Stimulated activated CD4-positive, alpha-beta T cell treated with anti-CD3 and anti-CD28 coated beads, Interleukin-15, amount 100 ng/mL, for 1 hour (primary cell): ENCODE measurements at places on chromosomes 12 and 14.

DNA sequence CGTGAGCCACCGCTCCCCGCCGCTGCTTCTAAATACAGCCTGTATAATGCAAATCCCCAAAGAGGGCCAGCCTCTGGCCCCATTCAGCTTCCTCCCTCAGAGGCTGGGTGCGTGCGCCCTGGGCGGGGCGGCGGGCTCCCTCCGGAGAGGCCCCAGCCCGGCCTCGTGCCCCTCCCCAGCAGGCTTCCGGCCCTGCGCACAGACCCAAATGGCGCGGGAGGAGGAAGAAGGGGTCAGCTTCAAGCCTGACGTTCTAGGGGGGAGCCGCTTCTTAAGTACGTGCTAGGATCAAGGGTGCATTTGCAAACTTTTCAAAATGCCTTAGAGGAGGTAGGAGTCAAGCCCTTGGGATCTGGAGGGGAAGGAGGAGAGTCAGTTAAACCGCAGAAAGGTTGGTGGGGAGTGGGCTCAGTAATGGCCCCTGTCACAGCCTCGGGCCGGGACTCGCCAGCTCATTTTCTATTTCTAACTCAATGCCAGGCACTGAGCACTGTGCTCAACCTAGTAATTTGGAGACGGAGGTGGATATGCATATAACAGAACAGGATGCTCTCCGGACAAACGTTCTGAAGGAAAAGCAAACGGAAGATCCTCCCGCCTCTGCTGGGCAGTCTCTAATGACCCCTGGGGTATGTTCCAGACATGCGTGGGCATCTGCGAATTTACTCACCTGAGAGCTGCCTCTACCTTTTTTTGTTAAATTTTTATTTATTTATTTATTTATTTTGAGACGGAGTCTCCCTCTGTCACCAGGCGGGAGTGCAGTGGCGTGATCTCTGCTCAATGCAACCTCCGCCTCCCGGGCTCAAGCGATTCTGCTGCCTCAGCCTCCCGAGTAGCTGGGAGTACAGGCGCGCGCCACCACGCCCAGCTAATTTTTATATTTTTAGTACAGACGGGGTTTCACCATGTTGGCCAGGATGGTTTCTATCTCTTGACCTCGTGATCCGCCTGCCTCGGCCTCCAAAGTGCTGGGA, 32.3 kb downstream of the NINJ2 start:
- peak; percentile 38 for DNase-seq

DNA sequence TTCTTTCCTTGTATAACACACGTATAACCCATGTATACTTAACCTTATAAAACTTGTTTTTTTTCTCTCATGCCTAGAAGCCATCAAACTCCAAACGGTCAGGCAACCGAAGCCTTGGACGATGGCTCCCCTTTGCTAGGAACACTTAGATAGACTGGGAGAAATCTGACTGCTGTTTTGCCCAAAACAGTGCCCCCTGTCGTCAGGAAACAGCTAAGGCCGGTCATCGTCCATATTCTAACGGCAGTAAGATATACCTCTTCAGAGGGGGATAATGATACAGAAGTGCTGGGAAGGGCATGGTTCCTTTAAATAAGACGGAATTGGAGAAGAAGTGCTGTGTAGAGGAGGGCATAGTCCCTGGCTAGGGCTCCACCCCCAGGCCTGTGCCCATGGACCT, 130.5 kb downstream of the SLC41A2 start:
- DNase-seq: no peak

DNA sequence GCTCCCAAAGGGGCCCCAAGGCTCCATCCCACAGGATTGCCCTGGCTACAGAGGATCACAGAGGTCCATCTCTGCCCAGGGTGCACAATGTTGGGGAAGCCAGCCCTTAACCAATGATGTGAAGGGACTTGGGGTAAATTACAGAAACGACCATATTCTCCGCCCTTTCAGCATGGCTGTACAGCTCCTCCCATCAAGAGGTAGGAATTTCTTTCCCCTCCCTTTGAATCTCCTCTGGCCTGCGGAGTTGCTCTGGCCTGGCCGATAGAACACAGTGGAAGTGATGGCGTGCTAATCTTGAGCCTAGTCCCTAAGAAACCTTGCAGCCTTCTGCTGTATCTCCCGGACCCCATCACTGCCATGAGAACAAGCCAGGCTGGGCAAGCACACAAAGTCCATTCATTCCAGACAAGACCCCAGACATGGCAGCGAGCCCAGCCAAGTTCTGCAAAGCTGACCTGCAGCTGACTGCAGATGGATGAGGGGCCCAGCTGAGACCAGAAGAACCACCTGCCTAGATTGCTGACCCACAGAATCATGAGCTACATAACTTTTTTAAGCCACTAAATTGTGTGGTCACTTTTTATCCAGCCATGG, 6.9 kb upstream of the IFI27 start:
- DNase-seq: no peak

- DNase-seq: no peak
Measured at GRCh38 chr12:51132693-51133092, 40.2 kb downstream of the TFCP2 start.

GRCh38 chr12:54708826-54709225, 60.7 kb upstream of the DCD start:
- no peak for DNase-seq

DNA sequence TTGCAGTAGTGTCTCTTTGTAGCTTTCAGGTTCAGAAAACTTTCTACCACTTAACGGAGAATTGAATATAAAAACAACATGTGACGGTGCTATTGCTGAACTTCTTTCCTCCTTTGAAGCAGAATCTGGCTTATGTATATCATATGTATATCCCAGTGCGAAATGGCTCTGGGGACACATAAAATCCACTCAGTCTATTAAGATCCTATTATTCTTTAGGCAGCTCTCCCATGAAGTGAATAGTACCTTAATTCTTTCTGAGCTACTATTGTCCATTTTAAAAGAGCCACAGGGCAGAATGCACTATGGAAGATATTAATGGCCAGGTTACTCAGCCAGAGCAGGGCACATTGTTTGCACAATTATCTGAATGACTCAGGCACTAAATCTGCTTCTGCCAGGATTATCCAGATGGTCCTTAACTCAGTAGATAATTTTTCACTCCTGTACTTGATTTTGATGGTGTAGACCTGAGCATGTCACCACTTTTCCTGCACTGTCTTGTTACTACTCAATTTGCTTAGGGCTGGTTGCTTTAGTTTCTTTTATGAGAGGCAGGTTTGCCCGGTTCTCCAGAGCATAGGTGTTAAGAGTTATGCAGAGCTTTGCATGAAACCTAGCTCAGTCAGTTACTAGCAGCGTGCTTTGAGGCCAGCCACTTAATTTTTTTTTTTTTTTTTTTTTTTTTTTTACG, 5.5 kb downstream of the CNTN1 start:
- DNase-seq: no peak

DNA sequence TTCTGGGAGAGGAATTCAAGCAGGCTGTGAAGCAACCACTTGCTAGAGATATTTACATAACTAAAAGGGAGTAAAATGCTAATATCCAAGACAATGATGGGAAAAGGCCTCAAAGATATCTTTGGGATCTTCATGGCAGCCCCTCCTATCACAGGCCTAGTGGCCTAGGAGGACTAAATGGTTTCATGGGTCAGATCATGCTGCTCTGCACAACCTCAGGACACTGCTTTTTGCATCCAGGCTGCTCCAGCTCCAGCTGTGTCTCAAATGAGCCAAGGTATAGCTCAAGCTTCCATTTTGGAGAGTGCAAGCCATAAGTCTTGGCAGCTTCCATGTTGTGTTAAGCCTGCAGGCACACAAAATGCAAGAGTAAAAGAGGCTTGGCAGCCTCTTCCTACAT, 195.6 kb upstream of the SSTR1 start:
- no peak for DNase-seq

GRCh38 chr12:51441583-51441982, 17.0 kb downstream of the SLC4A8 start:
- DNase-seq: no peak

GRCh38 chr14:90379106-90379505, 17.7 kb upstream of the CALM1 start:
- no peak for DNase-seq

GRCh38 chr12:104455578-104456416, 951 bp upstream of the CHST11 start:
- no peak for DNase-seq

DNA sequence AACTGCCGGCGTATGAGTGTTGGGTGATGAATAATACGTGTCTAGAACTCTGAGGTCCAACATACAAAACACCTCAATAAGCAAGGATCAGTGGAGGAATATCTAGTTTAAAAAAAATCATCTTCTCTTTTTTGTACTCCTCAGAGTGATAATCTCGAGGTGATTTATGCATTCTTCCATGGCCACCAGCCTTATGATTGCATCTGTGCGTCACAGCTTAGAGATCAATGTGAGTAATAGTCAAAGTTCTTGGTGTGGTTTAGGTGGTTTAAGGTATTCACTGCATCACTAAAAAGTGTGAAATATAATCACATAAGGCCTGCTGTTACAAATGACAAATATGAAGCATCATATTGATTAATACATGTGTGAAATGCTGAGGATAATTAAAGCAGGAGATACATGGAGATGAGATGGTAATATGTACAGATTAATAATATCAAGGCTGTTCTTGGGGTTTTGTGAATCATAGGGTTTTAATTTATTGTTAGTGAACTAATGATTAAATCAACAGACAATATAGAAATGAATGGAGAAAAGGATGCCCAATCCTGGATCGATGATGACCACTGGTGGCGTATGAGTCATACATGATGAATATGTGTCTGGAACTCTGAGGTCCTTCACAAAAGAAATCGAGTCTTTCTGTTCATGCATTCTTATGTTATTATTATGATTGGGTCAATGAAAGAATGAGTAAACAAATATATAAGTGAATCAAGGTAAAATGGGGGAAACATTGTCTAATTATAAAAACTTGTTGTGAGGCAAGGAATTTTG, 68.8 kb upstream of the RTL1 start:
- no peak for DNase-seq

- no peak for DNase-seq
Measured at GRCh38 chr12:11840366-11840765, 190.9 kb downstream of the ETV6 start.

- no peak for DNase-seq
Measured at GRCh38 chr12:5177096-5177495, 133.4 kb downstream of the KCNA5 start.

GRCh38 chr12:76020731-76021672, 10.6 kb downstream of the PHLDA1 start:
- no peak for DNase-seq

DNA sequence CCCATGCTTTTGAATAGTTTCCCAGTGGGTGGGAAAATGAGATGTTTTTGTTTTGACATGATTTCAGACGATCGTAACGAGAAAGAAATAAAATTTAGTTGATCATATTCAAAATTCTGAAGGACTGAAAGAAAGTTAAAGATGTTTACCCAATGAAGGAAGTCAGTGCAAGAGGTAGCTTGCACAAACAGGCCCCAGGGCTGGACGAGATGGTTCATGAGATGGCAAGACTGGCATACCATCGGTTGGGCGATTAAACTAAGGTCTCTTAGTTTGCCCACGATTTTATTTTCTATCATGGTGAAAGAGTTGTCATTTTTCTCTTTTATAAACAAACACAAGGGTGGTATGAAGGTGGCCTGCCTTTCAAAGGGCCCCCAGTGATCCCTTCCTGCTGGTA, 124.5 kb upstream of the TBX5 start:
- no peak for DNase-seq

- DNase-seq: no peak
Measured at GRCh38 chr12:14387219-14387871, 21.9 kb downstream of the ATF7IP start.

- DNase-seq: no peak
Measured at GRCh38 chr14:54343272-54344121, 53.3 kb upstream of the CDKN3 start.

DNA sequence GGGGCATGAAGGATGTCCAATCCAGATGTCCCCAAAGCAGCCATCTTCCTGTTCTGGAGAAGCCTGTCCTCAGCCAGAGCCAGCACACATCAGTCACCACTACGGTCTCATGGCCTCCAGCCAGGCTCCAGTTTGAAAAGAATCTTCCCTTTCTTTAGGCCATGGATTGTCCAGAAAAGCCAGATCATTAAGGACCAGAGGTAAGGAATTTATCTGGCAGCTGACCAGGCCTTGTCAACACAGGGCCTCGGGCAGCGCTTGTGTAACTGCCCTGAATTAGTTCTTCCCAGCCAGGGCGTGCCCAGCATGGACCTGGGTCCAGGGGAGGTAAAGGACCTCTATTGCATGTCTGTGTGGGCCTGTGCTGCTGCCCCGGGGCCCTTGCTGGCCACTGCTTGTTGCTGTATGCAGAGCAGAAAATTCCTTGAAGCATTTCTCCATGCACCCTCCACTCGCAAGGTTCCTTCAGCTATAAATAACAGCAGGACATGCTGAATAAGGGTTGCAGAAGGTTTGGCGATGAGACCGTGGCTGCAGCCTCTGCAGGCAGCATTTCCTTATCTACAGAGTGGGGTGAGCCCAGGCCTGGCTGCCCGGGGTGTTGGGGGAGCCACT, 21.7 kb upstream of the VPS37B start:
- DNase-seq: no peak

DNA sequence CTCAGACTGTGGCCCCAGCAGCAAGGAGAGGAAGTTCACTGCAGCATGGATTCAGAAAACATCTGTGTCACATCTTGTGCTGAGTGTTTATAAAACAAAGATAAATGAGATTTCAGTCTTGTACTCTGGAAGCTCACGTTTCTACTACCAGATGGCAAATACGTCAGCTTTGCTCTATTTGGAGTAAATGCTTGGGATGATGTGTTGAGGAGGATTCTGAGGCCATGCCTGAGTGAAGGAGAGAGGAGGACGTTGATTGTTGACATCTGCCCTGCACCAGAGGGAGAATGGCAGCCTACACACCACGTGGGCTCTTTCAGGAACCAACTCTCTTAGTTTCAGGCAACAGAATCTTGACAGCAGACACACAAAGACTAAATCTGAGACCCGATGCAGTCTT, 188.9 kb downstream of the TMEM132C start:
- no peak for DNase-seq

DNA sequence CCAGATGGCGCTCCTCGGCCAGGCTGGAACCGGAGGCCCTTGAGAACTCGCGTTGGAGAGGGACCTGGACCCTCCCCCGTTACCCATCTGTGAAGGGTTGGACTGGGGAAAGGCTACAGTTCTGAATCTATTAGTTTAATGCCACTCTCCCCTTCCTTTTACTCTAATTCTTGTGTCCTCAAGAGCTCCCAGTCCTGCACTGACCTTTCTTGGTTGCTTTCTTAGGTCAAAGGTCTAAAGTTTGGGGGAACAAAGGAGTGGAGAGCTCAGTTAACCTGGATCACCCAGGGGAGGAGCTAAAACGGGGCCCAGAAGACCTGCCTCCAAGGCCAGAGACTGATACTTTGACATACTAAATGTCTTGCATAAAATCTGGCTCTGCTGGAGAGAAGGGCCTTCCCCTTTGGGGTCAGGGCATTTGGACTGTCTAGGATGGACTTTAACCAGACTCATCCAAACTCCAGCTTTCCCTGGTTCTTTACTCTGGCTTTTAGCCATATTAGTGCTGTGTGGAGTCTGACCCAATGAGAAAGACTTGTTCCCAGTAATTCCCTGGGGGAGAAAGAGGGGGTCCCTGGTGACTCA, 923 bp upstream of the MLF2 start:
- no peak for DNase-seq

GRCh38 chr14:105493921-105494605, 3.0 kb downstream of the TEDC1 start:
- DNase-seq: no peak

- no peak for DNase-seq
Measured at GRCh38 chr14:77275041-77275580, 4.1 kb upstream of the NGB start.
